Activated CD8-positive, alpha-beta memory T cell treated with anti-CD3 and anti-CD28 coated beads for 1 hour (primary cell): ENCODE measurements at places on chromosomes 16 and 17.

GRCh38 chr16:51143196-51143977 lies 7.7 kb downstream of the SALL1 start:
- DNase-seq, result no peak

- DNase-seq, result no peak
Observed at GRCh38 chr16:89199241-89200123, 855 bp downstream of the SLC22A31 start.

GRCh38 chr16:14669776-14670175 lies 24.3 kb downstream of the PLA2G10 start:
- DNase-seq, result no peak

DNA sequence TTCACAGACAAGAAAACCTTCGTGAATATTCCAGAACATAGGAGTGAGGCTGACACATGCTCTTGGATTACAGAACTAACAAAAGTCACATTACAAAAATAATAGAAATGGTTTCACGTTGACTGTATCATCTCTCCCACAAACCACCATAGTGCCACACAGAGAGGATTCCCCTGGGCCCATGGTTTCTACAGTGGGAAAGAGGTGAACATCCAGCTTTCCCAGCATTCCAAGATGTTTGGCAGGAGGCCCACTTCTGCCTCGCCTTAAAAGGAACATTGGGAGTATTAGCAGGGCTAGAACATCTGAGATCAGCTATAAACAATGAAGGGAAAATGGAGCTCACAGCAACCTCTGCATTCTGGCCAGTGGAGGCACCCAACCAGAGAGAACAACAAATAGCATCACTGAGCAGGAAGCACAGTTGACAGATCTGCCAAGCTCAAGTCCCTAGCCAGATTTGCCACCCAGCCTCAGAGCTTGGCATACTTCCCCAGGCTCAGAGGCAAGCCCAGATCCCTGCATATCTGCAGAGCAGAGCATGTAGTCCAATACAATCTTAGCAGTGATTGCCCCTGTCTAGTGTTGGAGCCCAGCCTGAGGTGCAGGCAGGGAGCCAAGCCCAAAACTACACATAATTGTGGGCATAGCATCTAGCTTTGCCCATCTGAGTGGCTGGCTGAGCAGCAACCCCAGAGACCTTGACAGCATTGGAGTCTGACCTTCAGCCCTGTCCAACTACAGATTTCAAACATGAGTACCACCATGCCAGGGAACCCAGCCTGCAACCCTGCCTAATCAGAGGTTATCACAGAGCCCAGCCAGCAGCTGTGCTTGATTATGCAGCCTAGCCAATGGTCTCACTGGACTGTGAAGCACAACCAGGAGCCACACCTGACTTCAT lies 260.4 kb downstream of the CEP112 start:
- no peak for DNase-seq

DNA sequence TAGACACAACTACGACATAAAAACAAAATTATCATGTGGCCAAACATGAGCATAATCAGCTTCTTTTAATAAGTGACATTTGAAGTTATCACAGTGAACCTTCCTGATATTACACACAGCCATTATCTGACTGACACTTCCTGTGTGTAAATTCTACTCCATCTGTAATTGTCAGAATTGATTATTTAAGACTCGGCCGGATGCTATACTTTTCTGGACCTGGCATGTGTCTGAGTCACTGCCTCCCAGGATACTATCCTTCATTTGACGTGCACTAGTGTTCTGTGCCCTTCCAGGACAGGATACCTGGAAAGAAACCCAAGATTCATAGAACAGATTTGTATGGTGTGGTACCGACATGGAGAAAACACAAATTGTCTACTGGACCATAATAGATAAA lies 242.0 kb downstream of the HS3ST3A1 start:
- no peak for DNase-seq

DNA sequence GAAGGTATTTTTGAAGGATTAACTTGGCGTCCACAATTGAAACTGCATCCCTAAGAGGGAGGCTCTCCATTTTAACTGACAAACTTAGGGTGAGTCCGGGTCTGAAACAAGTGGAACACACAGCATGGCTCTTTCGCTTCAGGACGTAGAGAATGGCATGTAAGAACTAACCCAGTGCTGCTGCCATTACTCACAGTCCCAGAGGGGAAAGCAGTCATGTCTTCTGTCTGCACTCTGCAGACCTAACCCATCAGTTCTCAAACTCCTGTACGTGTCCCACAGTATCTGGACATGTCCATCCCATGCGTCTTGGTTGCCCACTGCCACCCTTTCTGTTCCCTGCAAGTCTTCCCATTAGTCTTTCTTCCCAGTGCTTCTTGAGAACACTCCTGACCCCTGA lies 563 bp downstream of the ST6GALNAC1 start:
- DNase-seq, result no peak

- no peak for DNase-seq
Observed at GRCh38 chr16:77873066-77873465, 84.7 kb downstream of the VAT1L start.

DNA sequence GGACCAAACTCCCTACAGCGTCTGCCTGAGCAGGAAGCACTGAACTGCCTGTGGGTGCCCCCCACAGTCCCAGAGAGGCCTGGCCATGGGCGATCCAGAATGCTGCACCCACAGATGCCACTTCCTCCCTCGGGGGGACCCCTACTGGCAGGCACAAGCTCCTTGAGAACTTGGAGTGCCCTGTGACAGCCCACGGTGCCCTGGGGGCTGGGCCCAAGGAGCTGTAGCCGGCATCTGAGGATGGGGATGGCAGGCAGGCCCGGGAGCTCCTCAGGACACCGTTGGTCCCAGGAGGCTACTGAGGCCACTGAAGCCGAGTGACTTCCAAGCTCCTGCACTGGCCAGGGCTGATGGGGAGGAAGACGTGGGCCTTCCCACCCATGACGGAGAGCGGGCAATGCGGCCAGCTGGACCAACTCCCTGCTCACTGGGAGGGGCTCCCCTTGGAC lies 15.1 kb upstream of the RASD1 start:
- DNase-seq, result no peak

- DNase-seq, result no peak
Observed at GRCh38 chr17:29565643-29566472, 979 bp downstream of the ABHD15 start.
